ENCODE measurements at places on chromosomes 1 and 21. TPM values are rescaled to one million over a fixed set of nuclear protein-coding genes. Genes with fewer than 3 reads are reported as not detected.

Gene TEKT2
- total RNA-seq = 0.19 TPM

Gene BRINP3
- total RNA-seq = 14.2 TPM

Gene KRTAP10-7
- not detected for total RNA-seq

Gene PLEKHN1
- total RNA-seq = 0.32 TPM

Gene PEAR1
- total RNA-seq = 4.6 TPM

Gene LEFTY1
- total RNA-seq = 27.3 TPM

Gene RPTN
- total RNA-seq = not detected

Measured in mucosa of descending colon (tissue), 3 donors.